ENCODE measurements at places on chromosomes 6 and 20.

GRCh38 chr6:14711056-14711703 lies 534.7 kb upstream of the JARID2 start:
- DNase-seq = peak; percentile 75

- DNase-seq = no peak
Measured at GRCh38 chr6:125259354-125259736, 42.4 kb downstream of the HDDC2 start.

- DNase-seq = no peak
Measured at GRCh38 chr6:37396571-37397180, 36.3 kb upstream of the CMTR1 start.

DNA sequence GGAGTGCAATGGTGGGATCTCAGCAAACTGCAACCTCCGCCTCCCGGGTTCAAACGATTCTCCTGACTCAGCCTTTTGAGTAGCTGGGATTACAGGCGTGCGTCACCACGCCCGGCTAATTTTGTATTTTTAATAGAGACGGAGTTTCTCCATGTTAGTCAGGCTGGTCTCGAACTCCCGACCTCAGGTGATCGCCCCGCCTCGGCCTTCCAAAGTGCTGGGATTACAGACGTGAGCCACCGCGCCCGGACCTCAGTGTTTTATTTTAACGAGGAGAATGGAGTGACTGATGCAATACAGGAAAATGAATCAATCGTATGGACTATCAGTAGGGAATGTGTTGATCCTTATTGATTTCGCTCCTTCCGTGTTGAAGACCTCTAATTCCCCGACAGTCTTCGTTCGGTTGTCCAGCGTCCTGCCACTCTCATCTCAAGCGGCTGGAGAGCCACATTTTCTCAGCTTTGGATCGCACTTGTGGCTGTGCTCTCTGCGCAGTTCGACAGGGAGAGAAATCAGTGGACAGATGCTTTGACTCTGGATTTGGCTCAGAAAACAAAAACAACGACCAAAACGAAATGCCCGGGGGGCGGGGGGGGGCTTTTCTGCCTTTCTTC lies 166.2 kb downstream of the TRIM27 start:
- DNase-seq = no peak

DNA sequence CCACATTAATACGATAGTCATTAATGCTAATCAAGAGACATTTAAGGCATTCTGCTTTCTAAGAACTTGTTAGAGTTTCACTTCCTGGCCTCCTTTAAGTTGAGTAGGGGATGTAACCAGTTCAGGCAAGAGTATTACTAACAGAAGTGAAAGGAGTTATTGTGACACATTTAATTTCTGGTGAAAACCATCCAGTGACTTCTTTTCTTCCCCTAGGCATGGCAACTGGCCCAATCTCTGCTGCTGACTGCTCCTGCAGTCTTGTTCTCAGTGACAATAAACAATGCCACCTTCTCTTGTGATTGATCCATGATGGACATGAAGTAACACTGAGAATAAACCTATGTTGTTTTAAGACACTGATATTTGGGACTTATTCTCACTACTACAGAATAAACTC lies 130.9 kb upstream of the DEFB112 start:
- DNase-seq = no peak

- no peak for DNase-seq
Measured at GRCh38 chr6:148829415-148830101, 82.7 kb downstream of the UST start.

GRCh38 chr6:106910999-106911949 lies 63.3 kb downstream of the CD24 start:
- DNase-seq = no peak

- DNase-seq = no peak
Measured at GRCh38 chr20:33002087-33002808, 2.0 kb downstream of the SUN5 start.

DNA sequence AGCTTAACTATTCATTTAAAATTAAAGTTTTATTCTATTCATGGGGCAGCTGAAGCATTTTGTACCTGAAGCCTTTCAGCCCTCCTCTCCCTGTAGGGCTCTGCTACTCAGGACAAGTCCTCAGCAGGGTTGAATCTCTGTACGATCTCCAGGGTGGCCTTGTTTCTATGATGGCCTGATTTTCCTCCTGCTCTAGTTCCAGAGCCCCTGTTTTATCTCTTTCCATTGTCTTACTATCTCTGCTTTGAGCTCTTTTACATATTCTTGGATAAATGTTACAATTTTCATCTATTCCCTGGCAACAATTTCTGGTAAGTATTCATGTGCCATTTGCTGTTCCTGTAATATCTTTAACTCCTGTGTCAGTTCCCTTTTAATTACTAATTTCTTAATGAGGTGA lies 19.8 kb upstream of the MYL9 start:
- DNase-seq = no peak

- no peak for DNase-seq
Measured at GRCh38 chr20:50408526-50409364, 101.4 kb upstream of the PTPN1 start.

DNA sequence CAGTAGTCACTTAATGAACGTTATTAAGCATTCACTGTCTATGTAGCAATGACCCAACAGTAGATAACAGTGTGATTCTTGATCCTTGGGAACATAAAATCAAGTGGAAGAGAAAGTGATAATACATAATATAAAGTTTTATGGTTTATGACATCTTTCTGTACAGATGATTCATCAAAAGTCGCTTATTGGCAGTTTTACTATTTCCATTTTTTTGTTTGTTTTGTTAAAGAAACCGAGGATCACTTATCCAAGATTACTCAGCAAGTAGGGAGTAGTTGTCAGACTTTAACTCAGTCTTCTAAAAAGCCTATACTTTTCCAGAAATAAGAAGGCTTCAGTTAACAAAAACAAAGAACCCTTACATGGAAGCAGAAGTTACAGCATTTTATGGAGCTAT lies 260.8 kb downstream of the ZFAND3 start:
- no peak for DNase-seq

DNA sequence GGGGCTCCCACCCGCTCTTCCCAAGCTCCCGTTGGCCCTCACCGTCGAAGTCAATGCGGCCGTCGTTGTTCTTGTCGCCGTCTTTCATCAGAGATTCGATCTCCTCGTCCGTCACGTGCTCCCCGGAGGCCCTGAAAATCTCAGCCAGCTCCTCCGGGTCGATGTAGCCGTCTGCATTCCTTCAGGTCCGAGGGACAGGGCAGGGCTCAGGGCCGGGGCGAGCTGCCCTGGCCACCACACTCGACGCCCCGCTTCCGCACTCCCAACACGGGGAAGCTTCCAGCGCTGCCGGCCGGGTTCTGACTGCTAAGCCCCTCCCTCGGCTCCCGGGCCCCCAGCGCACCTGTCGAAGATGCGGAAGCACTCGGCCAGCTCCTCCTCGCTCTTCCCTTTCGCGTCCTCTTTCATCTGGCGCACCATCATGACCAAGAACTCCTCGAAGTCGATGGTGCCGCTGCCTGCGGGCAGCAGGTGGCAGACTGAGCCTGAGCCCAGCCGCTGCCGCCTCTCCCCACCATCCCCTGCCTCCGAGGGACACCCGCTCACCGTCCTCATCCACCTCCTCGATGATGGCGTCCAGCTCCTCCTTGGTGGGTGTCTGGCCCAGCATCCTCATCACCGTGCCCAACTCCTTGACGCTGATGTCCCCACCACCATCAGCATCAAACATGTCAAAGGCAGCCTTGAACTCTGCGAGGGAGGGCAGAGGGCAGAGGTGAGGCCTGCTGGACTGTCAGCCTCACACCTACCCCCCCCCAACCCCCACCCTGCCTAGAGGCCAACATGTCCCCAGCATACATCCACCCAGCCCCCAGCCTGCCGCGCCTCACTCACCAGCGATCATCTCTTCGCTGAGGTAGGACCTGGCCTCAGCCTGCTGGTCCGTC lies 2.9 kb downstream of the TNNC2 start:
- DNase-seq = peak; percentile 72

DNA sequence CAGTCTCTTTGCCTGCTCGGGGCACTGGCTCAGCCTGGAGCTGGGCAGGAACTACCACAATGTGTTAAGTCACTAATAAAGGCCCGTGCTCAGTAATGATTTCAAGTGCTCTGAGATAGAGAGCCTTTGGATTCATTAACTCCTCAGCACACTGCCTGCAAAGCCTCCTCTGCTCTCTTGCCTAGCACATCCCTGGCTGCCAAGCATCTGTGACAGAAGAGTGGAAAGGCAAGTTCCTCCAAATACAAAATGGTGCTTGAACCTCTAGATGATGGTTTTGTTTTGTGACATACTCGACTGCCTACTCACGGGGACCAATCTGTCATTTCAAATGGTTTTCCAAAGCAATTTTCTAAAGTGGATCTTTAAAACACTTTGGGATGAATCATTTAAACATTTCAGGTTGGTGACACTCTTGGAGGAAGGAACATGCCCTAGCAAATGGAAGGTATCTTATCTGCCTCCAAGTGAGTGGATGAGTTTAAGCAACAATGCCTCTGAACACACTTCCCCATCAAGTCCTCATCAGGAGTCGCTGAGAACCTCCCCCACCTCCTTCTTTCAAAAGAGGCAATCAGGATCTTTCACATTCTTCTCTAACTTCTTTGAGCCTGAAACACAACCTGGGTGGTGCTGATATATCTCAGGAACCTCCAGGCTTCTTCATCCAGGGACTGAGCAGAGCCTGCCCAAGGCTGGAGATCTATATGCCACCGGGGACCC lies 35.8 kb downstream of the METTL24 start:
- no peak for DNase-seq

DNA sequence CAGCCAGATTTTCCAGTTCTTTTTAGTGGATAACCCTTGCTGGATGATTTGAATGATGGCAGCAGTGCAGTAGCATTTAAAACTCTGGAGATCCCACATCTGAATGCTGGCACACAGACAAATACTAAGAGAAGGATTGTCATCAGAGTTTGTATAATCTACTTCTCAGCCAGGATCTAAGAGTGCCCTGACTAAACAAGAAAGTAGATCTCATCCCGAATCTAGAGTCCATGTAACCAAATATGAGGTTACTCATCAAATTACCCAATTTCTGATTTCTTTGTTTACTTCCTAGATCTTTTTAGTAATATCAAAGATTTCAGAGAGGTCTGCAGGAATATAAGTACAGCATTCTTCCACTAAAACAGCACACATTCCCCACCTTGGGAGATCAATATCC lies 7.8 kb downstream of the TMC2 start:
- no peak for DNase-seq

DNA sequence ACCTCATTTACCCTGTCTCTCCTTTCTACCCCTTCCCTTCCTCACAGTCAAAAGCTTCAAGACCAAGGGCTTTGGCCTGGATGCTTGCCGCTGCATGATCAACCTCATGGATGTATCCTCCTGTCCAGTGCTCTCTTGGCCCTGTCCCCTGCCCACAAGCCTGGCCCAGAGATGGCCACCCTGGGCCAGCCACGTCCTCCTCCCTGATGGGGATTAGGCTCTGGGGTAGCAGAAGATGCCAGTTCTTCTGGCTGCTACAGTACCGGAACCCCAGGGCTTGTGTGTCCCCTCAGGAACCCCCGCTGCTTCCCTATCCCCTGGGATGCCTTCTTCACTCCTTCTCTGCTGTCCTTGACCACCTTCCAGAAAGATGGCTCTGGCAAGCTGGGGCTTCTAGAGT lies 22.3 kb downstream of the CAPN11 start:
- no peak for DNase-seq

- DNase-seq = peak; percentile 61
Measured at GRCh38 chr20:3068986-3069900, 2.2 kb upstream of the OXT start.

DNA sequence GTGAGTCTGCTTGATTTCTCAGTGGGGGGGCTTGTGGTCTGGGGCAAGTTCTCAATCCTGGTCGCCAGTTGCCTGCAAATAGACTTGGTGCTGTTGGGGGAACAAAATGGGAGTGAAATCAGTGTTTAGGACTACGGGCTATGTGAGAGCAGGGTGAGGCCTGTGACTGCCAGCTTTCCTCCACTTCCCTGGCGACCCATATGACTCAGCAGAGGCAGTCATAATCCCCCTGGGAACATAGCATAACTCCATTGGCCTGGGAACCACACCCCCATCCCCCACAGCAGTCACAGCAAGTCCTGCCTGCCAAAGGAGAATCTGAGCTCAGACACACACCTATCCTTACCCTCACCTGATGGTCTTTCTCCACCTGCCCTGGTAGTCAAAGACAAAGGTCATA lies 387.9 kb downstream of the LMBRD1 start:
- DNase-seq = no peak

DNA sequence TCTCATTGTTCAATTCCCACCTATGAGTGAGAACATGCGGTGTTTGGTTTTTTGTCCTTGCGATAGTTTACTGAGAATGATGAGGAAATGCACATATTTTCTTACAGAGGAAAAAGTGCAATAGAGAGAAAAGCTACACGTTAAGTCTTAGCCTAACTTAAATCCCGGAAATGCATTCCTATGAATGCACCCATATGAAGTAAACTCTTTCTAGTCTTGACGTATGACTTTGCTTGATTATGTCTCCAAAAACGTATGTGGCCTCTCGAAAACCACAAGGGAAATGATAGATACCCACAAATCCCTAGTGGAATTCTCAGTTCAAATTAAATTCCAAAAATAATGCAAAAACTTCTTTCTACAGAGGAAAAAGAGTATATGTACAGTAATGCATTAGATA lies 90.7 kb upstream of the SASH1 start:
- DNase-seq = no peak

- DNase-seq = no peak
Measured at GRCh38 chr6:163545370-163545769, 130.9 kb downstream of the QKI start.

GRCh38 chr6:44708208-44708607 lies 320.7 kb downstream of the CDC5L start:
- no peak for DNase-seq

- DNase-seq = no peak
Measured at GRCh38 chr6:161023316-161023715, 31.7 kb downstream of the MAP3K4 start.

GRCh38 chr6:170423814-170424603 lies 117.5 kb downstream of the FAM120B start:
- no peak for DNase-seq

GRCh38 chr6:101224751-101225150 lies 168.8 kb upstream of the GRIK2 start:
- DNase-seq = no peak

GRCh38 chr6:125169058-125169457 lies 15.5 kb downstream of the TPD52L1 start:
- no peak for DNase-seq

GRCh38 chr20:40797425-40797824 lies 108.4 kb upstream of the MAFB start:
- no peak for DNase-seq

Measured in activated naive CD4-positive, alpha-beta T cell treated with anti-CD3 and anti-CD28 coated beads, Interleukin-2, amount 10 ng/mL, durations not matched to agents 7 days and 5 days (primary cell).